Caki2 (cell line): ENCODE measurements at places on chromosomes 3 and 15. TPM values are rescaled to one million over a fixed set of nuclear protein-coding genes. Genes with fewer than 3 reads are reported as not detected.
A peak's percentile ranks its signal among the peaks of the same experiment; 100 is the strongest.

DNA sequence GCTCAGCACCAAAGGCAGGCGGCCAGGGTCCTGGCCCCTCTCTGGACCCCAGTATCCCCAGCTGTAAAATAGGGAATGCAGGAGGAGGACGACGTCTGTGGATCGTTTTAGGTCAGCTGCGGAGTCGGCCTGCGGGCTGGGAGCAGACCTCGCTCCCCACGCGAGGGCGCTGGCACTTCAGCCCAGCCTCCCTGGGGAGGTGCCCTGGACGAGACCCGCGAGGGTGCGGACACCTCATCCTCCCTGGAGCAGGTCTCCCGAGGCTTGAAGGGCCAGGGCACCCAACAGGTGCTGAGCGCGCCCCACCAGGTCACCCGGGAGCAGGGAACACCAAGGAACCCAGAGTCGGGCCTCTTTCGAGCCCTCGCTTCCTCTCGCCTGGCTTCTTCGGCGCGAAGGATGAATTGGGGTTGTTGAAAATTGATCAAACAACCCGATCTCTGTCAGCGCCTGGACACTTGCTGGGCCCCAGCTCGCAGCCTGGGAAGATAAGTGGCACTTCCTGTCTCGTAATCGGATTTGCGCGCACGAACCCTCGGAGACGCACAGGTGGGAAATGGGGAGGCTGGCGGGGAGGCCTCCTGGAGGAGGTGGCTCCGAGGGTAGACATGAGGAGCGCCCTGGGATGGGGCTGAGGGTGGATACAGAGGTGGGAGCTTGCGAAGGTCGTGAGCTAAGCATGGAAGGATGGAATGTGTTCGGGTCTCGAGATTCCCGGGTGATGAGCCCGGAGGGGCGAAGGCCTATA, 588 bp upstream of the VIPR1 start:
- no peak for DNase-seq

DNA sequence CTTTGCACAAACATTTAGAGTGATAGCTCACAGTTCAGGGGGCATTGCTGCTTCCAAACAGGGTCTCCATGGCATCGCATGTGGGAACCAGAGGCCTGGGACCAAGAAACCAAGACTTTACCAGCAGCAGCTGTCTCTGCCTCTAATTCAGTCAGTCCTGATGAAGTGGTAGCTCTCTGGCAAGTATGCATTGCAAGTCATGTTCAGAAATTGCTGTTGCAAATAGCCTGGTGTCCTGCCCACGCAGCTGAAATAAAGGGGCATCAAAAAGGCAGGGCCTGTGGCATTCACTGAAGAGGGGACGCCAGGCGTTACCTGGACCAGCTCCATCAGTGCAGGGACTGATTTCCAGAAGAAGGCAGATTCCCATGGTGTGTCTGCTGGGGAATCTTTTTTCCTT, 121.3 kb downstream of the CD47 start:
- no peak for DNase-seq

- no peak for DNase-seq
These were observed 1161.0 kb downstream of the ROBO1 start for GRCh38 chr3:78606756-78607155.

GRCh38 chr3:131031660-131032059, 5.0 kb downstream of the NEK11 start:
- no peak for DNase-seq

Gene TM4SF1
- total RNA-seq = 60.5 and 64.6 TPM in 2 replicates

GRCh38 chr3:49804141-49805041, 1.3 kb downstream of the INKA1 start:
- no peak for DNase-seq

Gene VEPH1
- 79.0 and 127 TPM in 2 replicates for total RNA-seq

Gene CHCHD4
- 15.6 and 16.7 TPM in 2 replicates for total RNA-seq

DNA sequence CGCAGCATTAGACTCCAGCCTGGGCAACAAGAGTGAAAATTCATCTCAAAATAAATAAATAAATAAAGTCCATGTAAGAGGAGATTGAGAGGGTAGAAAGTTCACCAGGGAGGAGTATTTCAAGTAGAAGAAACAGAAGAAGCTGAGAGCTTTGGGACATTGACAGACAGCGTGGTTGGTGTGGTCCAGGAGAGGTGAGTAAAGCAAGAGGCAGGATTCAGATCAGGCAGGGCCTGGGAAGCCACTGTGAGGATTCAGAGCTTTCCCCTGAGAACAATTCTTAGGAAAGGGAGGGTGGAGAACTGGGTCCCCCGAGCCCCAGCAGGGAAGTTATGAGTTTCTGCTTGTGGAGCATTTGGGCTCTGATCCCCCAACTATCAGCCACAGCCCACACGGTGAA, 54.2 kb upstream of the AMOTL2 start:
- no peak for DNase-seq

Gene BCHE
- total RNA-seq = 78.5 and 83.1 TPM in 2 replicates

- DNase-seq = no peak
These were observed 15.1 kb downstream of the VEPH1 start for GRCh38 chr3:157488144-157488543.

GRCh38 chr3:146157325-146158060, 3.5 kb downstream of the PLOD2 start:
- peak; percentile 52 for DNase-seq

Gene IL16
- not detected in 2 replicates for total RNA-seq

Gene LSG1
- total RNA-seq = 39.6 and 47.8 TPM in 2 replicates

- no peak for DNase-seq
These were observed 143.1 kb upstream of the CHRNA7 start for GRCh38 chr15:31887246-31887645.

DNA sequence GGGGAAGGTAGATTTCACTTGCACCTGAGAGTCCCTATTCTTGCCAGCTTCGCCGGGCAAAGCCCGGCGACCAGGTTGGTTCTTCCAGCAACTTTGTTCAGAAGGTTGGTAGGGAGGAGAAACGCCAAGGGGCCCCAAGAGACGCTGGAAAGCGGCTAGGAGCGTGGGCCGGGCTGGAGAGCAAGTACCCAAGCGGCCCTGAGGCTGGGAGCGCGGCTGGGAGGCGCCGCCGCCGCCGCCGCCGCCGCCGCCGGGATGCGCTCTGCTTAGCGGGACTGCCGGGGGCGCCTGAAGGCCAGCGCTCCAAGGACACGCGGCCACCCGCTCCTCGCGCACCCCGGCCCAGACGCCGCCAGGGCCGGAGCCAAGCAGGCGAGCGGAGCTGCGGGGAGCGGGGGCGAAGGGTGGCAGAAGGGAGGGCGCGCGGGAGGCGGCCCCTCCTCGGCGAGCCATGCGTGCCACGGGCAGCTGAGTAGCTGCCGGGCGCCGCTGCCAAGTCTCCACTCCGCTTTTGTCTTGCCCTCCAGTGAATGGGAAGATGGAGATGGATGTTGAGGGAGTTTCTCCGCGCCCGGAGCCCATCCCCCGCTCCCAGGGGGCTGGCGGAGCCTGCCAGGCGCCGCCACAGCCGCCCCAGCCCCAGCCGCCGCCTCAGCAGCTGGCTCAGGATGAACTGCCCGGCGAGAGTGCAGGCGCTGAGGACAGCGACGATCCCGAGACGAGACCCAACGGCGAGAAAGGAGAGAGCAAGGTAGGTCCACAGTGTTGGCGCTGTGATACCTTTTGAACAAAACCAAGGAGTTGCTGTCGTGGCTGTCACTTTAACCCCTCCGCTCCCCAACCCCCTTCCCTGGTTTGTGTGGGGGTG, 227.4 kb upstream of the AZI2 start:
- no peak for DNase-seq

DNA sequence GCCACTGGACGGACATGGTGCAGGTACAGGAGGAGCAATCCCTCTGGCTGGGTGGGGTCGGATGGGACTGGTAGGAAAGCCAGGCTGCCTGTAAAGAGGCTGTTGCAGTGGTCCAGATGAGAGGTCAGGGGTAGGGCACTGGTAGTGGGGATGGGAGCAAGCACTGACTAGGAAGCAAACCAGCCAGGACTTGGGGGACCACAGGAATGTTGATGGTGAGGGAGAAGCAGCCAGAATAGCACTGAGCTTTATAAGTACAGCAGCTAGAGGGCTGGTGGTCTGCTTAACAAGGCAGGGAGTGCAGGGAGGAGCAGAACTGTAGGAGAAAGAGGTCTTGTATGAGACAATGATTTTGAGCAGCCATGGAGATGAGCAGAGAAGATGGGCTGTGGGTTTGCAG, 38.7 kb upstream of the PTPN23 start:
- DNase-seq = no peak
